ENCODE measurements at places on chromosomes 3 and 15.
A peak's percentile ranks its signal among the peaks of the same experiment; 100 is the strongest.

DNA sequence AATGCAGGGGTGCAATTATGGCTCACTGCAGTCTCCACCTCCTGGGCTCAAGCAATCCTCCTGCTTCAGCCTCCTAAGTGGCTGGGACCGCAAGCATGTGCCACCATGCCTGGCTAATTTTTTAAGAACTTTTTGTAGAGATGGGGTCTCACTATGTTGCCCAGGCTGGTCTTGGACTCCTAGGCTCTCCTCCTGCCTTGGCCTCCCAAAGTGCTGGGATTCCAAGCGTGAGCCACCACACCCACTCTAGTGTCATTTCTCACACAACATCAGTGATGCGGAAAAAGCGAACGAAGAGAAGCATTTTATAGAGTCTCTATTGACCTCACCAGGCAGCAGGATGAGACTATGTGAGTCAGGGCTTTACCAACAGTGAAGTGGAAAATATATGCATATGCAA, 137.7 kb downstream of the PLD1 start:
- no peaks in the 10 kb centered on the region for H3K27me3 ChIP-seq
- H3K36me3 ChIP-seq: no peaks in the 10 kb centered on the region
- DNase-seq: no peak
- no peaks in the 10 kb centered on the region for H3K4me1 ChIP-seq
- H3K4me3 ChIP-seq: no peak overlapping the region

GRCh38 chr15:65945616-65946015, 76.3 kb downstream of the RAB11A start:
- H3K4me3 ChIP-seq: no peak overlapping the region
- H3K36me3 ChIP-seq: no peaks in the 10 kb centered on the region
- H3K4me1 ChIP-seq: peaks cover under 1% of the 10 kb centered on the region
- H3K27ac ChIP-seq: no peak overlapping the region

DNA sequence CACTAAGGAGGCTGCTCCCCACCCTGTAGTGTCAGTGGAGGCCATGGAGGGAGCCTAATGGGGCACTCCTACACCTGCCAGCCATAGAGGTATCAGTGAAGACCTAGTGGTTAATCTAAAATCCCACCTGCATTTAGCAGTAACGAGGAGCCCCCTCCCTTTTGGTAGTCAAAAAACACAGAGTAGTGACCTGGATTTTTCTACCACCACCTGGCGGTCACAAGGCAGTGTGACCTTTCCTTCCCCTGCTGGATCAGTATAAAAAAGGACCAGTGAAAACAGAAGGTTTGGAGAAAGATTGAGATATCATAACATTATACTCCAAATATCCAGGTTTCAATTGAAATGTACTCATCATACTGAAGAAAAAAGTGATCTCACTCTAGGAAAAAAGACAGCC, 241.2 kb downstream of the PYDC2 start:
- no peak overlapping the region for H3K27ac ChIP-seq
- no peaks in the 10 kb centered on the region for H3K36me3 ChIP-seq
- no peaks in the 10 kb centered on the region for H3K27me3 ChIP-seq

DNA sequence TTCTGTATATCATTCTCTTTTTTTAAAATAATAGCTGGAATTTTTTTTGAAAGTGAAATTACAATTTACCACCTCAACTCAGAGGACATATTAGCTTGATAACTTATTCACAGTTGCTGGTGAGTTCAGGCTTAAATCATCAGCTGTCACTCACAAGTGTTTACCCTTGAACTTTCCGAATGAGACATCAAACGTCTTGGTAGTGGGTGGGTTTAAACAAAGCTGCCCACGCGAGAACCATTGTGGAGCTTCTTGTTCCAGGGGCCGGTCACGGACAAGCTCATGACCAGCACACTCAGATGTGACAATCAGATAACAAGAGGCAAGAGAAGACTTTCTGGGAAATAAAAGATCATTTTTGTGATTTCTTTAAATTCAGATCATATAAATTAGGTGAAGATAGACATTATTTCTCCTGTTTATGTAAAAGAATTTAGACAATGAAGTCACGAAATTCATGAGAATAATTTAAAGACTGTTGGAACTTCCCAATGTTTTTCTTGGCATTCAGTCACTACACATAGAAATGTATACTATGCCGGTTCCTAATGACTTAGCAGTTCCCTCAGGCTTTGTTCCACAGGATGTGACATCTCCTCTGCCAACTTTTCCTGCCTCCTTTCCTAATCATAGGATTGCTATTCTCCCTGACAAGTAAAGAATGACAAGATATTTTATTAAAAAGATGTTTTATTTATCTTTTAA, 29.3 kb downstream of the BTD start:
- H3K4me3 ChIP-seq: peak overlapping the region; percentile 12
- H3K36me3 ChIP-seq: no peaks in the 10 kb centered on the region
- H3K4me1 ChIP-seq: peaks cover 48% of the 10 kb centered on the region
- H3K27ac ChIP-seq: peak overlapping the region; percentile 19
- DNase-seq: no peak
- no peaks in the 10 kb centered on the region for H3K27me3 ChIP-seq

DNA sequence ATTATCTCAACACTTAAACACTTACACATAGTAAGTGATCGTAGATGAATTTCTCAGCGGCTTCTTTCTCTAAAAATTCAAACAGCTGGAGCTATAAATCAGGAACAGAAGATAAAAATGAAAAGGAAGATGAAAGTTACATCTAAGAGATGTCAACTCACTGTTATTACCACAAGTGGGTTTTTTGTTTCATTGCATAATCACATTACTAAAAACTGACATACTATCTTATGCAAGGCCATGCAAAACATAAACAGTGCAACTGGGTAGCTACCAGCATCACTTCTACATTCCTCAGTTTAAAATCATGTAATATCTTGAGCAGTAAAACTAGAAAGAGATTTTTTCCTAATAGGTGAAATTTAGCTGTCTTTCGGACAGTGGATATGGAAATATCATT, 14.9 kb downstream of the MINDY4B start:
- H3K36me3 ChIP-seq: no peaks in the 10 kb centered on the region
- no peak for DNase-seq
- no peaks in the 10 kb centered on the region for H3K4me1 ChIP-seq
- no peaks in the 10 kb centered on the region for H3K27me3 ChIP-seq
- H3K27ac ChIP-seq: no peak overlapping the region

DNA sequence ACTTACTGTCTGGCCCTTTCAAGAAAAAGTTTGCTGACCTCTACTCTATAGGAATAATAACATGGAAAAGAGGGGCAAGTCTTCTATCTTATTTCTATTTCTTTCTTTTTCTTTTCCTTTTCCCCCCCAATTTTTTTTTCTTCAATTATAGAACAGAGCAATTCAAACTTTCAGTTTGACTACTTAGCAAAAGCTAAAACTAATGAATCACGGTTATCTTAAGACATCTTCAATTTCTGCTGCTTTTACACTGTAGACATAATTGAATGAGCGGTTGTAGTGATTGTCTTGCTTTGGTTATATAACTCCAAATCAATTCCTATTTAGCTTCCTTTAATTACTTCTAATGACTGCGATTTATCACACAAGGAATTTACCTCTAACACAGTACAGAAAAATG, 74.3 kb upstream of the P2RY1 start:
- H3K27me3 ChIP-seq: no peaks in the 10 kb centered on the region
- no peak for DNase-seq
- no peak overlapping the region for H3K4me3 ChIP-seq
- H3K36me3 ChIP-seq: no peaks in the 10 kb centered on the region
- no peak overlapping the region for H3K27ac ChIP-seq

- no peaks in the 10 kb centered on the region for H3K27me3 ChIP-seq
- DNase-seq: no peak
- H3K4me3 ChIP-seq: no peak overlapping the region
- peaks cover 69% of the 10 kb centered on the region for H3K36me3 ChIP-seq
- H3K4me1 ChIP-seq: no peaks in the 10 kb centered on the region
Measured at GRCh38 chr15:78170848-78171773, 21.9 kb downstream of the IDH3A start.

DNA sequence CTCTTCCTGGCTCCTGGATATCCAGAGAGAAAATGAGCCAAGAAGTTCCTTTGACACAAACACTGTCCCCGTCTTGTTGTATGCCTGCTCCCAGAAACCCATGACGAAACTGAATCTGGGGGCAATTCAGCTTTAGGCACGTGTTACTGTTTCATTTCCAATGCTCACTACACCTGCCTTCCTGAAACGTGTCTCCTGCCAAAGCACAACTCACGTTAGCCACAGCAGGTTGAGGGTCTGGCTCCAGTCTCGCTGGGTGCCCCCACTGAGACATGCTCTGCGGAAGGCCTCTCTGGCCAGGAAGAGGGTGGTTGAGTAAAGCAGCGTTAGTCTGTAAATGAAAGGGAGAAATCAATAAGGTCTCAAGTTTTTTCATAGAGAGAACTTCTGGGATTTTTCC, 6.7 kb downstream of the RFT1 start:
- H3K4me1 ChIP-seq: peaks cover 3% of the 10 kb centered on the region
- no peaks in the 10 kb centered on the region for H3K27me3 ChIP-seq
- no peak overlapping the region for H3K27ac ChIP-seq
- H3K4me3 ChIP-seq: no peak overlapping the region
- peaks cover 59% of the 10 kb centered on the region for H3K36me3 ChIP-seq
- no peak for DNase-seq

- no peak overlapping the region for H3K4me3 ChIP-seq
- peak; percentile 21 for DNase-seq
- H3K36me3 ChIP-seq: no peaks in the 10 kb centered on the region
Measured at GRCh38 chr15:78685159-78685921, 44.3 kb upstream of the CHRNB4 start.

DNA sequence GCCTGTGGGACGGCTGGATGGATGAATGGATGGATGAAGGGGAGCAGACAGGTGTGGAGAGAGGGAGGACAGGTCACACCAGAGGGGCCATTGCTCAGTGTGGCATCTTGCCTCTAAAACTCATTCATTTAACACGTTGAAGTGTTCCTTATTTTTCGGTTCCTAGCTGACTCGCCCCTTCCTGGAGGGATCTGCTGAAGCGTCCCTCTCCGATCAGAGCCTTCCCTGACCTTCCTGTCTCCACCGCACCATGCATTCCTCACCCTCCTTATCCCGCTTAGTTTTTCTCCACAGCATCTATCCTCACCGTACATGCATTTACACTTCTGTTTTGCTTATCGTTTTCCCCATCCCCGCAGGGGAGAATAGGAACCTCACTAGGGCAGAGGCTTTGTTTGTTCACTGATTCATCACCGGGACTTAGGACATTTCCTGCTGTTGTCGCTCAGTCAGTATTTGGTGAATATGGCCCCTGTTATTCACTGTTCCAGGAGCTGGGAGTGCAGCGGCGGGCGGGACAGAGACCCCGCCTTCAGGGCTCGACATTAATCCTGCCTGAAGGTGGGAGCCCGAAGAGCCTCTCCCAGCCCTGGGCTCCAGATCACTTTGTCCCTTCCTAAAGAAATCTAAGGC, 32.0 kb downstream of the FOXL2 start:
- H3K27me3 ChIP-seq: no peaks in the 10 kb centered on the region
- peak overlapping the region; percentile 92 for H3K27ac ChIP-seq
- H3K4me3 ChIP-seq: peak overlapping the region; percentile 73
- H3K4me1 ChIP-seq: peaks cover 10% of the 10 kb centered on the region

GRCh38 chr3:124939661-124940060, 5.1 kb upstream of the MUC13 start:
- no peak overlapping the region for H3K27ac ChIP-seq
- H3K36me3 ChIP-seq: no peaks in the 10 kb centered on the region
- DNase-seq: no peak

DNA sequence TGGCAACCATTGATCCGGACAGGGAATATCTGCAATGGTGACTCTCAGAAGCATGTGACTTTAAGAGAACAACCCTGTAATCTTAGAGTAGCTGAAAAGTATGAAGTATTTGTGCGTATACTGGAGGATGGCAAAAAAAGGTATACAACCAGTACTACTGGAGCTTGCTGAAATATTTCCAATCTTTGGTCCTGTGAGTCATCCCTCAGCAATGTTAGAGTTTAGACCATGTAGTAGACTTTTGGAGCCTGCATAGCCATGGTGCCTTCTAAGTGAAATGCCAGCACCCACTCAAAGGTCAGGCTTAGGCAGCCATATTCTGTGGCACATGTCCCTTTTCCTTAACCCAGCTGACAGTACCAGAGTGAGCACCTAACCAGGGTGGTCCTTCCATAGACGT, 429.4 kb downstream of the NTRK3 start:
- no peak overlapping the region for H3K4me3 ChIP-seq
- no peaks in the 10 kb centered on the region for H3K27me3 ChIP-seq
- H3K4me1 ChIP-seq: no peaks in the 10 kb centered on the region
- no peak for DNase-seq
- no peak overlapping the region for H3K27ac ChIP-seq
- no peaks in the 10 kb centered on the region for H3K36me3 ChIP-seq

DNA sequence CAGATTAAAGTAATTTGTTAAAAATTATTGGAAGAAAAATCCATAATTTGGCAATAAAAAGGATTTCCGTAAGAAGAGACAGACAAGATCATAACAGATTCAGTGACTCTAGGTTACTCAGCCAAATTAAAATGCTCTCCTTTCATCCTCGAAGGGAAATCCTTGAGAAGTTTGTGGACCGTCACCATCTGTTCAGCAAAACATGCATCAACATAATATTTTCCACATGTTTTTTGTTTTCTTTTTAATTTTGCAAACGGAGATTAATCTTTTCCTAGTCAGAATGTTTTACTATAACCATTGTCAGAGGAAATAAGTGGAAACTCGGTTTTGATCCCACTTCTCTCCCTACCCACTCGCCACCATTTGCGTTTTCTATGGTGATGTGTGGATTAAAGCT, 128.3 kb downstream of the TMCO5A start:
- H3K36me3 ChIP-seq: no peaks in the 10 kb centered on the region
- H3K4me3 ChIP-seq: no peak overlapping the region
- H3K27ac ChIP-seq: no peak overlapping the region

- H3K36me3 ChIP-seq: no peaks in the 10 kb centered on the region
- no peak overlapping the region for H3K27ac ChIP-seq
- H3K4me3 ChIP-seq: no peak overlapping the region
- no peaks in the 10 kb centered on the region for H3K27me3 ChIP-seq
- no peaks in the 10 kb centered on the region for H3K4me1 ChIP-seq
Measured at GRCh38 chr15:90512981-90513380, 16.7 kb upstream of the CRTC3 start.

DNA sequence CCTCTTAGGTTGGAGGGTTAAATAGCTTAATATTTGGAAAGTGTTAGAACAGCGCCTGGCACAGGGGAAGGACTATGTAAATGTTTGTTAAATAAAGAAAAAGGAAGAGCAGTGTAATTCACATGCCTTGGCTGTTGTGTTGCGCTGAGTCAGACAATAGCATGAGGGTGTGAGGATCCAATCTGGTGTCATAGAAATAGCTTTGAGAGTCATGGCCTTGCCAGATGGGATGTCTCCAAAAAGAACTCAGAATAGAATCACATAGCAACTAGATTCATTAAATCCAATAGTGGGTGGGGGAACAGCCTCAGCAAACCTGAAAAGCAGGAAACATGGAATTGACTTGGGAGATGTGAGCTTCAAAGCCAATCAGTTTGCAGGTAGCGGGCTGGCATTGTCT, 3.9 kb upstream of the RBSN start:
- no peak overlapping the region for H3K4me3 ChIP-seq
- peak overlapping the region; percentile 52 for H3K27ac ChIP-seq
- no peaks in the 10 kb centered on the region for H3K36me3 ChIP-seq
- H3K4me1 ChIP-seq: peaks cover 39% of the 10 kb centered on the region

DNA sequence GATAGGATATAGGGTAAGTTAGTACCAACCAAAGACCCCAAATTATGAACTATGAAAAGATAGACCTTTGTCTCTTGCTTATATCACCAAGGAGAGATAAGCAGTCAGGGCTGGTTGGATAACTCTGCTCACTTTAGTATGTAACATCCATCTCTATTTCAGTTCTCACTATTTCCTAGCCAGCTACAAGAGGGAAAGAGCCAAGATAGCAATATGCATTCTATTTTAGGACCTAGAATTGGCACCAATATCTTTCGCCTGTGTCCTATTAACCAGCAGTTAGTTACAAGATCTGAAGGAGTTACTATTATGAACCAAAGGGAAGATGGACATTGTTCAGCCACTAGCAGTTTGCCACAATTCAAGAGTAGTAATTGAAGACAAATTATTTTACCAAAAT, 457.5 kb downstream of the NSUN3 start:
- H3K36me3 ChIP-seq: no peaks in the 10 kb centered on the region
- H3K4me3 ChIP-seq: no peak overlapping the region
- DNase-seq: no peak

Measured in stomach (tissue), 19 donors.